ENCODE measurements at places on chromosomes 2 and 18. TPM values are rescaled to one million over a fixed set of nuclear protein-coding genes. Genes with fewer than 3 reads are reported as not detected.

- H3K4me3 ChIP-seq = no peak overlapping the region
- DNase-seq = no peak
- H3K27ac ChIP-seq = no peak overlapping the region
- H3K36me3 ChIP-seq = no peaks in the 10 kb centered on the region
- H3K27me3 ChIP-seq = peaks cover 12% of the 10 kb centered on the region
Observed at GRCh38 chr18:22185273-22185672, 15.9 kb downstream of the GATA6 start.

DNA sequence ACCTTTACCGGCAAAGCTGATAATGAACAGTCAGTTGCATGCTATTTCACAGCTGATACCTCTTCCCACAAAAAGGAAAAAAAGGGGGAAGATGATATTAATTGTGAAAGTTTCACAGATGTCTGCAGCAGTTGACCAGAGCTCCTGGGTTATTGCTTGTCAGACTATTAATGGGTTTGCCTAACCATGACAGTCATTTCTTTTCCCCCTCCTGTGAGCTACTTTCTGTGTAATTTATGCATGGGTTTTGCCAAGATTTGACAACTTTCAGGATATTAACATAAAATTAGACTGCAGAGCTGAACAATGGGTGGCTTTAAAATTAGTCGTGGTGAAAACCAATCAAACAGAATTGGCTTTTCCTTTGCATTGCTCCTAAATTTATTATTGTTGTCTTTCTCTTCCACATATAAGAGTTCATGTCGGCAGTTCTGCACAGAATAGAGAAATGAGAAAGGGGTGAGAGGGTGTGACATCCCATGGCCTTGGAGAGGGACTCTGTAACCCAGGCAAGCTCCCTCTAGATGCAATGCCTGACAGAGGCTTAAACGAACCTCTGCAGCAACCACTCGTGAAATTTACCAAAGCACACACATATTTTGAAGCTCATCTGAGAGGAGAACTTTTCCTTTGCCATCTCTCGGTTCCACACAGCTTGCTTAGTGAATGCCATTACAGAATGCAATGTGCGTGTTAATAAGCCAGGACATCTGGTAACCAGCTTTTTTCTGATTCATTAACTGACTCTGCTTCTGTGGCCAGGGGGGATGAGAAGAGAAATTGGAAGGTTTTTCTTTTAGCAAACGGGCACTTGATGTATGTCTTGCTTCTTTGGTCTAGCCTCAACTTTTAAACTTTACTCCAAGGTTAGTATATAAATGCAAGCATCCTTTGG is 82.2 kb upstream of the ITGA4 start:
- H3K4me3 ChIP-seq = no peak overlapping the region
- no peaks in the 10 kb centered on the region for H3K36me3 ChIP-seq
- H3K4me1 ChIP-seq = peaks cover 23% of the 10 kb centered on the region
- no peak overlapping the region for H3K27ac ChIP-seq
- H3K27me3 ChIP-seq = no peaks in the 10 kb centered on the region

ABCG8 gene
- total RNA-seq = not detected

- no peak for DNase-seq
- no peaks in the 10 kb centered on the region for H3K36me3 ChIP-seq
- no peaks in the 10 kb centered on the region for H3K27me3 ChIP-seq
- no peaks in the 10 kb centered on the region for H3K4me1 ChIP-seq
- H3K4me3 ChIP-seq = no peak overlapping the region
Observed at GRCh38 chr2:34849827-34850226, 1250.7 kb upstream of the FAM98A start.

GRCh38 chr2:18536100-18536499 is 24.4 kb downstream of the RDH14 start:
- H3K36me3 ChIP-seq = peaks cover 4% of the 10 kb centered on the region
- no peak for DNase-seq
- H3K27ac ChIP-seq = no peak overlapping the region

- peaks cover 8% of the 10 kb centered on the region for H3K4me1 ChIP-seq
- H3K27ac ChIP-seq = no peak overlapping the region
- DNase-seq = no peak
- H3K36me3 ChIP-seq = no peaks in the 10 kb centered on the region
- H3K27me3 ChIP-seq = peaks cover 8% of the 10 kb centered on the region
- H3K4me3 ChIP-seq = no peak overlapping the region
Observed at GRCh38 chr2:128726911-128727310, 408.2 kb upstream of the HS6ST1 start.

- no peak overlapping the region for H3K27ac ChIP-seq
- no peak for DNase-seq
- no peaks in the 10 kb centered on the region for H3K36me3 ChIP-seq
- peaks cover 5% of the 10 kb centered on the region for H3K4me1 ChIP-seq
Observed at GRCh38 chr2:158013891-158014290, 87.8 kb upstream of the UPP2 start.

CCDC102B gene
- 1.6 TPM for total RNA-seq
